ENCODE measurements at places on chromosomes 1 and 21. TPM values are rescaled to one million over a fixed set of nuclear protein-coding genes. Genes with fewer than 3 reads are reported as not detected.

- DNase-seq, result no peak
These were observed 63.2 kb downstream of the PRKAB2 start for GRCh38 chr1:147109041-147109440.

DNA sequence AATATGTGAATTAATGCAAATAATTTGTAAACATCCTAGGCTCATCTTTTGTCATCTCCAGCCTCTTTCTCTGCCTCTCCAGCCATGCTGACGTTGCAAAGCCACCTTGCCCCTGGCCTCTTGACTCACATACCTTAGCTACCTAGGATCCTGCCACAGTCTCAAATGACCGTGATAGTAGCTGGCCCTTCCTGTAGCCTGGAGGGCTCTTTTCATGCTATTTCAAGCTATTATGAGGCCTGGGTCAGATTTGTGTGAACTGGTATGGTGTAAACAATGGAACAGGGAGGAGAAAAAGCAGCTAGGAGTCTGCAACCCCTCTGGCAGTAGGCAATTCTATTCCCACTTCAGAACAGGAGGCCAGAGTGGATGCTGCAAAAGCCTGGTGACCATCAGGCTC is 337.7 kb downstream of the DISC1 start:
- DNase-seq, result no peak

GRCh38 chr1:84415396-84415795 is 17.1 kb downstream of the DNASE2B start:
- DNase-seq, result no peak

- no peak for DNase-seq
These were observed 3.6 kb upstream of the PLEKHG5 start for GRCh38 chr1:6495041-6495441.

The GBP1 gene
- 4.3 TPM for total RNA-seq

DNA sequence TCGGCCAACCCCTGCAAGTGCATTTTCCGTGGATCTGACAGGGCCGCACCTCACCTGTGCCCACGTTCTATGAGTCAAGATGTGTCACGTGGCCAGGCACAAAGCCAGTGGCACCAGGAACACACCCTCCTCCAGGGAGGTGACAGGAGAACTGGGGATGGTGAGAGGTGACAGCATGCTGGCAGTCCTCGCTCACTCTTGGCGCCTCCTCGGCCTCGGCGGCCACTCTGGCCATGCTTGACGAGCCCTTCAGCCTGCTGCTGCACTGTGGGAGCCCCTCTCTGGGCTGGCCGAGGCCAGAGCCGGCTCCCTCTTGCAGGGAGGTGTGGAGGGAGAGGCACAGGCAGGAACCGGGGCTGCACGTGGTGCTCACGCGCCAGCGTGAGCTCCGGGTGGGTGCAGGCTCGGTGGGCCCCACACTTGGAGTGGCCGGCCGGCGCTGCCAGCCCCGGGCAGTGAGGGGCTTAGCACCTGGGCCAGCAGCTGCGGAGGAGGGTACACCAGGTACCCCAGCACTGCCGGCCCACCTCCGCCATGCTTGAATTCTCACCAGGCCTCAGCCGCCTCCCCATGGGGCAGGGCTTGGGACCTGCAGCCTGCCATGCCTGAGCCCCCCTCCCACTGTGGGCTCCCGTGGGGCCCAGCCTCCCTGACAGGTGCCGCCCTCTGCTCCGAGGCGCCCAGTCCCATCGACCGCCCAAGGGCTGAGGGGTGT is 11.6 kb upstream of the TTC34 start:
- DNase-seq, result no peak

DNA sequence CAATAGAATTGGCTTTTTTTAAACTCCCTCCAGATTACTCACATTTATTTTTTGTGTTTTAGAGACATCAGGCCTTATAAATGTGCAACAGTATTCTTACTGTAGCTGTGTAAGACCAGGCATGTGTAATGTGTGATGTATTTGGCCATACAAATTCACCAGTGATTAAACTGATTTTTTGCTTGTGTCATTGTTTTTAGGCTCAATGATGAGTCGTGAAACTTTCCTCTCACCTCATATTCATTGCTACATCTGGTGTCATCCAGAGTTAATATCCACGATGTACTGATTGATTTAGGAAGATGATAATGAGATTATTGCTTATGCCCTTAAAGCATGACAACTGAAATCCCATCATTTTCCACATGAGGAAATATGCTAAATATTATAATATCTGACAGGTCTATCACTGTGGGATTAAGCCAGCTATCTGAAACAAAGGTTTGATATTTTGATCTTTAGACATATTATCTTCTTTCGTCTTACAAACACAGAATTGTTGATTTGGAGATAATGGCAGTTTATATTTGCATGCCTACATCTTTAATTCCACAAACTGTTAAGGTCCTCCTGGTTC is 487.9 kb downstream of the PTBP2 start:
- DNase-seq, result no peak

- no peak for DNase-seq
These were observed 296.9 kb upstream of the RUNX1 start for GRCh38 chr21:35345954-35346353.

The FCRL2 gene
- not detected for total RNA-seq

The GRIK3 gene
- total RNA-seq, result 0.55 TPM

- no peak for DNase-seq
These were observed 443.0 kb upstream of the RUNX1 start for GRCh38 chr21:35491920-35492678.

The GBP2 gene
- 22.1 TPM for total RNA-seq

DNA sequence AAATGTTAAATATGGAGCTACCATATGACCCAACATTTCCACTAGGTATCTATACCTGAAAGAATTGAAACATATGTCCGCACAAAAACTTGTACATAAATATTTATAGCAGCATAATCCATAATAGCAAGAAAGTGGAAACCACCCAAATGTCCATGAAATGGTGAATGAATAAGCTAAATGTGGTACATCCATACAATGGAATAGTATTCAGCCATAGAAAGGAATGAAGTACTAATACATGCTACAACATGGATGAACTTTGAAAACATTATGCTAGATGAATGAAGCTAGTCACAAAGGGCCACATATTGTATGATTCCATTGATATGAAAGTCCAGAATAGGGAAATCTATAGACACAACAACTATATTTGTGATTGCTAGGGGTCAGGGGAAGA is 20.0 kb upstream of the BLACAT1 start:
- no peak for DNase-seq

GRCh38 chr1:53672243-53672642 is 66.7 kb downstream of the GLIS1 start:
- no peak for DNase-seq

The RYR2 gene
- 756 TPM for total RNA-seq

DNA sequence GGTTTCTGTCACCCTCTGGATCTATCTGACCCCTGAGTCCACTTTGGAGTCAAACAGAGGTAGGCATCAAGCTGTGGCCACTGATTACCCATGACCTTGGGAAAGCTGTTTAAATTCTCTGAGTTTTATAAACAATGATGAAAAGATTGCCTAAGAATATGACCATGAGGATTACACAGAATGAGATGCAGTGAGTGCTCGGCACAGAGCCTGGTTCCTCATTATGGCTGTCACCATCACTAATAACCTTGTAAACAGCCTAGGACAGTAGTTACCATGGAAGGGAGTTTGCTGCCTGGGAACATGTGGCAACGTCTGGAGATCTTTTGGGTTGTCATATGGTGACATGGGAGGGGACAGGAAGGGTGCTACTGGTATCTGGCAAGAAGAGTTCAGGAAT is 248.3 kb upstream of the KAZN start:
- no peak for DNase-seq

All from right atrium auricular region (tissue), 2 donors.